ENCODE measurements at places on chromosomes 1 and 21.

GRCh38 chr1:184860535-184860934 lies 105.9 kb upstream of the EDEM3 start:
- DNase-seq = no peak

DNA sequence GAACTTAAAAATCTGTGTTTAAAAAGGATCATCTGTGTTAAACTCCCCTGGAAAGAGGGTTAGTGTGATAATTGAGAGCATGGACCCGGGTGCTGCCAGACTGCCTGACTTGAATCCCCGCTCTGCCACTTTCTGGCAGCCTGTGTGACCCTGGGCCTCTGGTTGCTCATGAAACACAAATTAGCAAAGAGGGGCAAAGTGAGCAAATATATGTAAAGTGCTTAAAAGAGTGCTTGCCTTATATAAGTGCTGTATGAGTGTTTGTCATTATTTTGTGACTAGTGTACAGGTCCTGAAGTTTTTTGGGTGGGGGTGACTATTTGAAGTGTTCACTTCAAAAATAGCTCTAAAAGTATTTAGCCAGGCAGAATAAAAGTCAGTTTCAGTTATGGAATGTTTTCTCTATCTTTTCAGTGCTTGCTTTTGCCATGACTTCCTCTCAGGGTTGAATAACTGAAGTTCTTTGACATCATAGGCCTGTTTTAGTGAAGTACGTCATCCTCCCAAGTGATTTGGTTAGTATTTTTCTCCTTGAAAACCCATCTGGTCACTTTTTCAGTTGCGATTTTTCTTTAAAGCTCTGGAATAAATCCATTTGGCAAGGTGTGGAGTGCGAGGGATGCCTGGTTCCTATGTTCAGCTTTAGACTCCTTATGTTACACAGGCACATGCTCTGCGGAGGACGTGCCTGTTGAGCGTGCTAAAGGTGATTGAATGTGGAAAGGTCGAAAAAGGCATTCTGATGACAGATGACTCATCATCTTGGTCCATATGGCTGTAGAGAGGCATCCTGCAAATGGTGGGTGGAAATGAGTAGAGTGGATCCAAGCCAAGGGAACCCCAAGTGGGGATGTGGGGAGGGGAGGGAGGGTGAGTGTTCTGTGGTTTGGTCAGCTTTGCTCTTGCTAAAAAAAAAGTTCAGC lies 47.8 kb downstream of the AK4 start:
- DNase-seq = no peak
- peaks cover 57% of the 10 kb centered on the region for H3K36me3 ChIP-seq
- peaks cover 20% of the 10 kb centered on the region for H3K4me1 ChIP-seq
- no peaks in the 10 kb centered on the region for H3K27me3 ChIP-seq

- peaks cover 18% of the 10 kb centered on the region for H3K36me3 ChIP-seq
- H3K27me3 ChIP-seq = no peaks in the 10 kb centered on the region
- peaks cover 79% of the 10 kb centered on the region for H3K4me1 ChIP-seq
- peak; percentile 96 for DNase-seq
- H3K4me3 ChIP-seq = peak overlapping the region; percentile 83
Measured at GRCh38 chr1:207825719-207826556, 74.1 kb downstream of the CD46 start.

GRCh38 chr1:232484856-232485255 lies 145.1 kb downstream of the SIPA1L2 start:
- DNase-seq = no peak
- no peaks in the 10 kb centered on the region for H3K27me3 ChIP-seq
- H3K4me3 ChIP-seq = no peak overlapping the region
- H3K4me1 ChIP-seq = no peaks in the 10 kb centered on the region
- H3K27ac ChIP-seq = no peak overlapping the region

- no peaks in the 10 kb centered on the region for H3K4me1 ChIP-seq
- no peak overlapping the region for H3K4me3 ChIP-seq
- DNase-seq = no peak
- H3K27ac ChIP-seq = no peak overlapping the region
- no peaks in the 10 kb centered on the region for H3K27me3 ChIP-seq
- H3K36me3 ChIP-seq = no peaks in the 10 kb centered on the region
Measured at GRCh38 chr1:102834688-102835320, 273.5 kb downstream of the COL11A1 start.

DNA sequence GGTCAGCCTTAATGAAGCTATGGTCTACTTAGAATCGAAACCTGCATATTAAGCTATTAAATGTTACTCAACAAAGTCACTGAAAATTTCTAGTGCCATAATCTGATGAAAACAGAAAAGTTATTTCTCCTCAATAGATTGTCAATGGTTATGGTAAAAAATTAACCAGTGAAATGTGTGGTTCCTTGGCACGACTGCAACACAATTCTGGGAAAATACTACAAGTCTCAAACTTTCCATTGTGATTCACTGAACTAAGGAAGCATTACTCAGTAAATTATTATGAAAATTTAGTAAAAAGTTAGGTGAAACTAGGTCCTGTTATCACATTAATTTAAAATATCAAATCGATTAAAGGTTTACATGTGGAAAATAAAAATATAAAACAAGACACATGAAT lies 12.8 kb upstream of the OR2T10 start:
- peaks cover 3% of the 10 kb centered on the region for H3K27me3 ChIP-seq
- H3K4me1 ChIP-seq = no peaks in the 10 kb centered on the region
- no peak for DNase-seq
- H3K36me3 ChIP-seq = no peaks in the 10 kb centered on the region
- H3K27ac ChIP-seq = no peak overlapping the region
- no peak overlapping the region for H3K4me3 ChIP-seq

DNA sequence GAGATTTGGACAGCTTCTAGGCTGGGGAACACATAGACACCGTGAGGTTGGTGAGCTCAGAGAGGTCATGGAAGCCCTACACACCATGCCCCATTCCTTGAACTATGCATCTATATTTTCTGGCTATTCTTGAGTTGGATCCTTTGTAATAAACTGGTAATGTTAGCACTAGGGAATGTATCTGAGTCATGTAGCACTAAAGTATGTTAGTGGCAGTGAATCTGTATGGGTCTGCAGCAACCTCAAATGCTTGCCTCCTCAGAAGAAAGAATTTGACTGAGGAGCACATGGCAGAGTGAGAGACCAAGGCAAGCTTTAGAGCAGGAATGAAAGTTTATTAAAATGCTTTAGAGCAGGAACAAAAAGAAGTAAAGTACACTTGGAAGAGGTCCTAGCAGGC lies 43.7 kb upstream of the LRRC7 start:
- H3K27ac ChIP-seq = no peak overlapping the region
- H3K27me3 ChIP-seq = no peaks in the 10 kb centered on the region
- no peaks in the 10 kb centered on the region for H3K36me3 ChIP-seq
- H3K4me3 ChIP-seq = no peak overlapping the region
- no peaks in the 10 kb centered on the region for H3K4me1 ChIP-seq

GRCh38 chr1:160362168-160362957 lies 4.5 kb upstream of the NHLH1 start:
- H3K27ac ChIP-seq = no peak overlapping the region
- H3K4me1 ChIP-seq = no peaks in the 10 kb centered on the region
- peaks cover 8% of the 10 kb centered on the region for H3K36me3 ChIP-seq

DNA sequence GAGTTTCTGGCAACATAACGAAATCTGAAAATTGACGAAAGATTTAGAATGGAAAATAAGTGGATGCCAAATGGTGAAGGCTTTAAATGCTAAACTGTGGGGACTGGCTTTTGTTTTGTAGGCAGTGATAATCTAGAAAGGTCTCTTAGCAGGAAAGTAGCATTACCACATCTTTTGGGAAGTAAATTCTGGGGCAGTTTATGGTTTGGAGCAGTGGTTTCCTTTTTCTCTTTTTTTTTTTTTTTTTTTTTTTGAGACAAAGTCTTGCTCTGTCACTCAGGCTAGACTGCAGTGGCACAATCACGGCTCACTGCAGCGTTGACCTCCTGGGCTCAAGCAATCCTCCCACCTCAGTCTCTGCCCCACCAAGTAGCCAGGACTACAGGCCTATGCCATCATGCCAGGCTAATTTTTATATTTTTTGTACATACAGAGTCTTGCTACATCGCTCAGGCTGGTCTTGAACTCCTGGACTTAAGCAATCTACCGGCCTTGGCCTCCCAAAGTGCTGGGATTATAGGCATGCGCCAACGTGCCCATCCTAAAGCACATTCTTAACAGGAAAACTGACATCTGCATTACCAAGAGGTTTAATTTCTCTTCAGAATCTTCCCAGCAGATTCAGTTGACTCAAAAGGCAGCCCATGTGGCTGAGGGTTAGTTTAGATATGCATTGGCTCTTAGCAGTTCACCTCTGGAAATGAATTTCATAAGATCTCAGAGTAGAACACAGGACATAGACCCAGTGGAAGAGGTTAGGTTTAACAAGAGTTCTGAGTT lies 32.9 kb downstream of the C21orf91 start:
- peaks cover 93% of the 10 kb centered on the region for H3K4me1 ChIP-seq
- no peak for DNase-seq
- no peaks in the 10 kb centered on the region for H3K27me3 ChIP-seq
- peak overlapping the region; percentile 37 for H3K4me3 ChIP-seq
- H3K36me3 ChIP-seq = peaks cover 53% of the 10 kb centered on the region

All from activated CD8-positive, alpha-beta memory T cell treated with anti-CD3 and anti-CD28 coated beads, Interleukin-2, amount 10 ng/mL, durations not matched to agents 7 days and 5 days (primary cell).